ENCODE measurements at places on chromosomes 13 and 19.
A peak's percentile ranks its signal among the peaks of the same experiment; 100 is the strongest.

DNA sequence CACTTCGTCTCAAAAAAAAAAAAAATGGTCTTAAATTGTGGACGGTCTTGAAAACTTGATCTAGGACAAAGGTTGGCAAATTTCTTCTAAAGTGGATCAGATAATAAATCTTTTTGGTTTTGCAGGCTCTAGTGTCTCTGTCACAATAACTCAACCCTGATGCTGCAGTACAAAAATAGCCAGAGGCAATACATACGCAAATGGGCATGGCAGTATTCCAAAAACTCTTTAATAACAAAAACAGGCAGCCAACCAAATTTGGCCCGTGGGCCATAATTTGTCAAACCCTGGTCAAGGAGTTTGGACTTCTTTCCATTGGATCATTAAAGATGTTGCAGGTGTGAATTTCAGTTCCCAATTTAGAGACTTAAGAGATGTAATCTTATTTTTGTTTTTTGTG, 93.5 kb upstream of the MRI1 start:
- DNase-seq = peak; percentile 33

DNA sequence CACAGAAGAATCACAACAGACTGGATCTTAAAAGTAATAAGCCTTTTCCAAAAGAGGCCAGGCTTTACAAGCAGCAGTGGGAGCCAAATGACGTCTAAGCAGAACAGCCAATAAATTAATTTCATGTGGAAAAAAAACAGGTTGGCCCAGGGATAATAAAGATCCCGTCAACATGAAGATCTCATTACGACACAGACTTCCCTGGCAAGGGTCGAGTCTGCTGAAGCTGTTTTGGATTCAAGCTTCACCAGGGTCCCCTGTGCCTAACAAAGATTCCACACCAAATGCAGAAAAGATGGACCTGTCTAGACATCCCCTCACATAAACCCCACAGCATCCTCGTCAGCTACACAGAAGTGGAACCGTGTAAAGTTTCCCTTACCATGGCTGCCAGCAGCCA, 215.1 kb upstream of the ZNF507 start:
- DNase-seq = no peak

- DNase-seq = no peak
These were observed 99.0 kb downstream of the GPC6 start for GRCh38 chr13:93325303-93326233.

DNA sequence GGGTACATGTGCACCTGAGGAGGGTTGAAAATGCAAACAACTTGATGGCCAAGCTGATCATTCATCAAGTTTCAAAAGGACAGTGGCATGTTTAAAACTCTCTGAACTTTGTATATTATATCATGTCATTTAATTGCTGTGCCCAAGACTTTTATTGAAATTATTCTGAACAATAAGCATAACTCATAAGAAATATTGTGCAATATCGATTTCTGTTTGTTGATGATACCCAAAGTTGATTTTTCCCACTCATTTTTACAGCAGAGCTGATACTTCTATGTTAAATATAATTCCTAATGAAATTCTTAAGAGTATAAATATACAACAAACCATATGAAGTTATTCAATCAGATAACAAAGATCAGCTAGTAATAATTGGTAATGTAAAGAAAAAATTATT, 49.1 kb downstream of the PCDH17 start:
- DNase-seq = no peak

DNA sequence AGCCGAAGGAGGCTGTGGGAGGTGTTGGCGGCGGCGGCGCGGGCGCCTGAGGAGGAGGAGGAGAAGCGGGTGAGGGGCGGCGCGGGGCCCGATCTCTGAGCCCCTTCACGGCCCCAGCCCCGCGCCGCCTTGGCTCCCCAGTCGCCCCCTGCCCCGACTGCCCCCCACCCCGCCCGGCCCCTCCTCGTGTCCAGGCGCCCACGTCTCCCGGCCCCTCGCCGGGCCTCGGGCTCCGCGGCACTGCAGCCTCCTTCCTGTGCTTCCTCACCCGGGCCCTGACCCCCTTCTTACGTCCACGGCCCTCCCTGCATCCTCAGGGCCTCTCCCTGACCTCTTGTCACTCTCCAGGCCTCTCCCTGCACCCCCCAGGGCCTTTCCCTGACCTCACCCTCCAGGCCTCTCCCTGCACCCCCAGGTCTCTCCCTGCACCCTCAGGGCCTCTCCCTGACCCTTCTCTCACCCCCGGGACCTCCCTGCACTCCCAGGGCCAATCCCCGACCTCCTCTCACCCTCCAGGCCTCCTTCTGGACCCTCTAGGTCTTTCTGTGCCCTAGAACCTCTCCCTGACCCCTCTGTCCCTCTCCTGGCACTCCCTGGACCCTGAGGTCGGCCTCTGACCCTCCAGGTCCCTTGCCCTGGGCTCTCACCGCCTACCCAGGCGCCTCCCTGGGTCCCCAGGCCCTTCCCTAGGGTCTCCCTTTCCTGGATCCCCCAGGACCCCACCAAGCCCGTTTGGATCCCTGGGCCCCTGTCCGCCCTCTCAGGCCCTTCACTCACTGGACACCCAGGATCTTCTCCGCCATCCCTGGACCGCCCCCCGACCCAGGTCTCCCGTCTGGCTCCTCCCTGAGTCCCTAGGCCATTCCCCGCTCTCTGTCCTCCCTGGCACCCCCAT, 460 bp downstream of the KMT5C start:
- DNase-seq = no peak

DNA sequence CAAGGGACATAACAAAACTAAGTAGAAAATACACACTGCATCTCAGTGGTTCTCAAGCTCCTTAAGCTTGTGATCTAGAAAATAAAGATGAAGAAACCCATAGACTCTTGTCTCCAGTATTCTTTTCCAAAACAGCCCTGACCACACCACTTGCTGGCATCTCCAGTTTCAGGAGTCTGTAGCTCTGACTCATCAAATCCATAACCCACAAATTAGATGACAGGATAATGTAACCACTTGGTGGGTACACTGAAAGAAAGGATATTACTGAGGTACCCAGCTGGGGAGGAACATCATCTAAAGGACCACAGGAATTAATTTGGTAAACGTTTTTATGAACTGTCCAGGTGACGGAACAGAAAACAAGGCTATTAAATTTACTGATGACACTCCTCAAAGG, 214.7 kb downstream of the VWA8 start:
- peak; percentile 23 for DNase-seq

DNA sequence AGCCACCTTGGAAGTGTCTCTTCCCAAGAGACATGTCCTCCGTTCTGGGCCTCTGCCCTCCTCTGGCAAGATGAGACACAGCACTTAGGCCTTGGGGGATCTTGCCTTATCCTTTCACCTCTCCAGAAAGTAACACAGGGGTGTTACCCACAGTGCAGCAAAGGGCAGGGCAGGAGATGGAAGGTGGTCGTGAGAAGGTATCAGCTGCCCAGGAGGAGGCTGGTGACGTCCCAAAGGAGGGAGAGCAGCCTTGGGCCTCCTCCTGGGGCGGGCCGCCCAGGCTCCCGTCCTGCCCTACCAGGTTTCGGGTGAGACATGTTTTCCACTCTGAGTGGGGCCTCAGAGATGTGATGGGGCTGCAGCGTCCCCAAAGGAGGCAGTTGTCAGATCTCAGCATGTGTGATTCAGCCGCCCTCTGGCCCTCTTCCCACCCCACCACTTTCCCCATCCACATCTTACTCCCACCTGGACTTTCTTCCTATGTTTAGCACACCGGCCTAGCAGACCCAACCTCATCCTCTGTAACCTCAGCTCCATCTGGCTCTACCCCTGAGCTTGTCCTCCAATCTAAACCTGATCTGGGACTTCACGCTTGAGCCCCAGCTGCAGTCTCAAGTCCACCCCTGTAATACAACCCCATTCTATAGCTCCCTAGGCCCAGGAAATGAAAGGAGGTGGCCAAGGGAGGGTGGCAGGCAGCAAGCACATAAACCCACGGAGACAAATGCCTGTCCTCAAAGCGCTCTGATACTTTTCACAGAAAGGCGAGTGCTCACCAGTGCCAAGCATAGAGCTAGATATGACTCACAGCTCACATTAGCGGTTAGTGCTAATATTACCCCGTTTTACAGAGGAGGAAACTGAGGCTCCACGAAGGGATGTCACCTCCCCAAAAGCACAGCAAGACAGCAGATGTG, 9.3 kb downstream of the POU2F2 start:
- no peak for DNase-seq

GRCh38 chr19:31882709-31883108, 462.7 kb upstream of the ZNF507 start:
- no peak for DNase-seq

DNA sequence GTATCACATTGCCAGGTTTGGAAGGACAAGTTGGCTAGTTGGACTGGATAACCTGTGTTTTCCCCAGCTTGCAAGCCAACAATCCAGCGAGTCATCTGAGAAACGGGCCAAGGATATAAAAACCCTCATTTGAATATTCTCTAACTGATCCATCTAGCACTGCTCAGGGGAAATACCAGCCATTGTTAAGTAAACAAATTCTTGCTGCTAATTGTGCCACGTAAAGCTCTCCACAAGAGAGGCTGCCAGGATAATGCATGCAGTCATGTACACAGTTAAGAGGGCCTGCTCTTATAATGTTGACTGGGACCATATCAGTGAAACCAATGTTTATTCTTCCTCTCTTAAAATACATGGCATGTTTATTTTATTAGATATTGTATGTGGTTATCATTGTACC, 663.2 kb upstream of the SGCG start:
- DNase-seq = no peak

Measured in HTR-8/SVneo (cell line).